Stimulated activated CD8-positive, alpha-beta memory T cell treated with anti-CD3 and anti-CD28 coated beads, Interleukin-4, amount 100 ng/mL, for 1 hour (primary cell): ENCODE measurements at places on chromosomes 7 and 10.

GRCh38 chr7:134949171-134949570, 37.1 kb upstream of the AGBL3 start:
- no peak for DNase-seq

- no peak for DNase-seq
Observed at GRCh38 chr7:33399528-33400213, 270.3 kb downstream of the BBS9 start.

DNA sequence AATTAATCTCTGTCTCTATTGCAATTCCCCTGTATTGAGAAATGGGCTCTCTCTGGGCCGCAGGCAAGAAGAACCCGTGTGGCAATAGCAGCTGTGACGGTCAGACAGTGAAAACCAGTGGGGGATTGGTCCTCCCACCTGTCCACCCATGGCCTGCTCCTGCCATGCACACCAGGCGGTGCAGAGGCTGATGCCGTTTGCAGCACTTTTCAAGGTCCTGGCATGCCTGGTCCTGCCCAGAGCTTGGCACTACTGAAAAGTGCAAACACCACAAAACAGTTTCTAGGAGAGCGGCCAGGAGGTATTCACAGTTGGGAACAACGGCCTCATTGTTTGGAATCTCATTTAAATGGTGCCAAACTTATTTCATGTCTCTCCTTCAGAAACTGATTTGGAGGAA, 41.5 kb downstream of the PSPH start:
- DNase-seq, result no peak

GRCh38 chr10:31990937-31991336, 62.3 kb upstream of the ARHGAP12 start:
- DNase-seq, result no peak

- DNase-seq, result no peak
Observed at GRCh38 chr10:68153473-68154210, 44.4 kb downstream of the MYPN start.

DNA sequence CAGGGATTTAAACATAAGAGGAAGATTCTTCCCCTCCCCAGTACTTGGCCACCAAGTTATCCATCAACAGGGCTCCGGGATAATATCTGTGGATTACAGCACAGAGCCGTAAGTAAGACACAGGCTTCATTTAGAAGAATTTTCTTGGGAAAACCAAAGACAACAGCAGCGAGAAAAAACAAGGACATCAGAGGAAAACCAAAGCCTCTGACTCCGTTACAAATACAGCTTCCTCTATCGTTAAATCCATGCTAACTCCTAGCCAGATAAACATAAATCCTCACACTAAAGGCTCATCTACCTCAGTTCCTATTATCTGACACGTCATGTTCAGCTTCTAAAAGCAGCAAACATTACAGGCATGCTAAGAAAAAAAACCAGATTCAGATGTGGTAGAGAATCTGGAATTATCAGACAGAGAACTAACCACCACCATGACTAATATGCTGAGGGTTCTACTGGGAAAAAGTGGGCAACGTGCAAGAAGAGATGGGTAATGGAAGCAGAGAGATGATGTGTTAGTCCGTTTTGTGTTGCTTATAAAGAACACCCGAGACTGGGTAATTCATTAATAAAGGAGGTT, 48.4 kb downstream of the BRI3 start:
- DNase-seq, result no peak

DNA sequence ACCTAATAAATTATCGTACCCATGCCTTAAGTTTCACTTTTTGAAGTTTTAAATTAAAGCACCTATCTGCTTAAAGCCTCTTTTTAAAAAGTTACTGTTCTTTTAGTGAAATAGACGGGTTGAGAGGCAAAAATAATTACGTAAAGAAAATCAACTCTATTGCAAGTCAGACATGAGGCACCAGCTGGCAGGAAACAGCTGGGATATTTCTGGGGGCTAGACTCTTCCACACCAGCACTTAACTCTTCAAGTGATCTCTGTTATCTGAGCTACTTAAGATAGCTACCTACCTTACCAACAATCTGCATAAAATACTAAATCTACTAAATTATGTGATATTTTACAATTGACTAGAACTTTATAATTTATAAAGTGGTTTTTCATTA, 35.8 kb downstream of the GBF1 start:
- DNase-seq, result no peak

- DNase-seq, result no peak
Observed at GRCh38 chr7:21965291-21965690, 19.6 kb upstream of the CDCA7L start.

DNA sequence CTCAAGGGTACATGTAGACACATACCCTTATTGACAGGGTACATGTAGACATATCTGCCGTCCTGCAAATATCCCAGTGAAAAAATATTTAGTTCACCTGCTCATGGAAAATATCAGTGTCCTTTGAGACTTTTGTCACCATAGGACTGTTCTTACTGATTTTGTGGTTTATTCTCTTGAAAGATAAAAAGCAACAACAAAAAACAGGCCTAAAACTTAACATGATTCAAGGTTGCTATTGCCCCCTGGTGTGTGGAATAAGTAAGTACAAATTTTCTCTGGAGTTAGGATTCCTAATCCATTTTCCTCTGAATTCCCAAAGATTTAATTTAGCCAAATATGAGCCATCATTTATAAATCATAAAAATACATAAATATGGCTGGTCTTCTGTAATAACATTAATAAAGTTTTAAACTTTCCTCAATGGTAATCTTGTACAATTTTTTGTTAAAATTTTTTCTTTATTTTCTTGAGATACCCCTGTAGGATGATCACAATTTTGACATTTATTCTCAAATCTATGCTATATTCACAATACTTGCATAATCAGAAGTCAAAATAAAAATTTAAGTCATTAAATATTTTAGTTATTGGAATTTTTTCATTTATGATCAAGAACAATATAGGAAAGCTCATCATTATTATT, 741.4 kb upstream of the POT1 start:
- no peak for DNase-seq

- DNase-seq, result no peak
Observed at GRCh38 chr7:149595541-149595940, 97.9 kb upstream of the ZNF746 start.

GRCh38 chr7:111871283-111871682, 309.0 kb upstream of the IMMP2L start:
- DNase-seq, result no peak

DNA sequence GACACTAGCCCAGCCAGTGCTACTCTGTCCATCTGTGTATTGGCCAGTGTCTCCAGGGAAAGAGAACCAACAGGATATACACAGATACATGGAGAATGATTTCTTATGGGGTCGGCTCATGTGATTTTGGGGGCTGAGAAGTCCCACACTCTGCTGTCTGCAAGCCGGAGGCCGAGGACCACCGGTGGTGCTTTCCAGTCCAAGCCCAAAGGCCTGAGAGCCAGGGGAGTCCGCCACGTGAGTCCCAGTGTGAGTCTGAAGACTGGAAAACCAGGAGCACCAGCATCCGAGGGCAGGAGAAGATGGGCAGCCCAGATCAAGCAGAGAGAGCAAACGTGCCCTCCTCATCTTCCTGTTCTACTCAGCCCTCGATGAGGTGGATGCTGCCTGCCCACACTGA, 71.5 kb downstream of the C10orf143 start:
- DNase-seq, result no peak

GRCh38 chr7:70616211-70616610, 515.7 kb upstream of the GALNT17 start:
- no peak for DNase-seq

GRCh38 chr10:73991884-73992245, 6.1 kb upstream of the VCL start:
- DNase-seq, result peak; percentile 32
